ENCODE measurements at places on chromosomes 4 and X.
A peak's percentile ranks its signal among the peaks of the same experiment; 100 is the strongest.

DNA sequence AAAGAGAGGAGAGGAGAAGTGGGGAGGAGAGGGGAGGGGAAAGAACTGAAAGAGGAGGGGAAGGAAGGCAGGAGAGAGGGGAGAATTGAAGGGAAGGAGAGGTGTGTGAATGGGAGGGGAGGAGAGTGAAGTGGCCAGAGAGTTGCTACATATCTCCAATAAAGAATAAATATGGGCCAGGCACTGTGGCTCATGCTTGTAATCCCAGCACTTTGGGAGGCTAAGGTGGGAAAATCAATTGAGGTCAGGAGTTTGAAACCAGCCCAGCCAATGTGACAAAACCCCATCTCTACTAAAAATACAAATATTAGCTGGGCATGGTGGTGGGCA, 482.4 kb downstream of the NAF1 start:
- DNase-seq = no peak

GRCh38 chr4:94408549-94409374, 43.0 kb upstream of the PDLIM5 start:
- DNase-seq = no peak

GRCh38 chrX:69179380-69179911, 14.2 kb upstream of the PJA1 start:
- DNase-seq = no peak

DNA sequence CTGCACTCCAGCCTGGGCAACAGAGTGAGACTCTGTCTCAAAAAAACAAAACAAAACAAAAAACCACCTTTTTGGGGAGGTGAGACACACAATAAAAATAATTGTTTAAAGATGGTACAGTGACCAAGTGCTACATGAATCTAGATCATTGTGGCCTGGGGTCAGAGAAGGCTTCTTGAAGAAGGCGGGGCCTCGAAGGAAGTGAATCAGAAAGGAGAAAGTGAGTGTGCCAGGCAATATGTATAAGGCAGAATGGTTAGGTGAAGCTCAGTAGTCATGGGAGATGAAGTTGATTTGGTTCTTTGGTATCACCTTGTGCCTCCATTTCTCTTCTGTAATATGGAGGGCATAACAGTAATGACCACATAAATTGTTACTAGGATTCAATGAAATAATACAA, 58.9 kb downstream of the DOCK11 start:
- no peak for DNase-seq

DNA sequence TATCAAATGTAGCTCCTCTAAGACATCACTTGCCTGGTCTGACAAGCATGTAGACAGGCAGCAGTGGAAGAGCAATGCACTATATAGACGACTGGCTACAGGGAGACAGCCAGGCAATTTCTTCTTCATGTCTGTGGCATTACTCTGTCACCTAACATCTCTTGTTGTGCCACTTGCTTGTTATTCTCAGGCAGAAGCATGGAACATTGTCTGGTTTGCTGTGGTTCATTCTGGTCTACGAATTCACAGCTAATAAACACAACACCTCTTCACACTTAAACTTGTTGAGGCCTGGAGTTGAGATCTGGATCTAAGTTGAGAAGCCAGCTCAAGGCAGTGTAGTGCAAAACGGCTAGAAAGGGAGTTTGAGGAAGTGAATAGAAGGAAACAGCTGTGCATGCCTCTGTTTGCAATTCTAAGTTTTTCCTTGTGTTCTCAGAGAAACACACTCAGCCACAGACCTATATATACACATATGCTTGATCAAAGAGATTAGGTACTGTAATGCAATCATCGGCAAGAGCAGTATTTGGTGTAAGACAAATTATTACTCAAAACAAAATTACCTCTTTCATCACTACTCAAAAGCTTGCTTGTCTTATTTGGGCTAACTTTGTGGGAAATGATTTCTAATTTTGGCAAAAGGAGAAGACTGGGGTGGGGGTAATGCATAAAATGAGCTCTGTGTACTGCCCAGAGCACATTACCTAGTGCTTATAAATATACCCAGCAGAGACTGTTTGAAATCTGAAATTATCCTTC, 243.8 kb downstream of the PPP3CA start:
- peak; percentile 9 for DNase-seq

DNA sequence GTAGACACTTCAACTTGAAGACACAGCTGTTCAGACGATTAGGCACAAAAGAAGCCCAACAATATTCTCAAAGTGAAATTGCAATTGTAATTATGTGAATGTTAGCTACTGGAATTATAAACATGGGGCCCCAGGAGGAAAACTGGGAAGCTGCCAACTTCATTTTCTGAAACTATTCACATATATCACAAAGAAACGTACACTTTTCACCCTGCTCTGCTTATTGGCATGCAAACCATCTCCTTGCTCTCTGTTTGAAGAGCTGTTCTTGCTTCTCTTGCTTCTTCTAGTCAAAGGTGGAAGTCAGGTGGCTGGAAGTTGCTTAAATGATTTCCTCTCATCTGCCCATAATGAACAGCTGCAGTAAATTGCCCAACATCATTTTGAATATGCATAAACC, 320.1 kb downstream of the CFAP299 start:
- no peak for DNase-seq

DNA sequence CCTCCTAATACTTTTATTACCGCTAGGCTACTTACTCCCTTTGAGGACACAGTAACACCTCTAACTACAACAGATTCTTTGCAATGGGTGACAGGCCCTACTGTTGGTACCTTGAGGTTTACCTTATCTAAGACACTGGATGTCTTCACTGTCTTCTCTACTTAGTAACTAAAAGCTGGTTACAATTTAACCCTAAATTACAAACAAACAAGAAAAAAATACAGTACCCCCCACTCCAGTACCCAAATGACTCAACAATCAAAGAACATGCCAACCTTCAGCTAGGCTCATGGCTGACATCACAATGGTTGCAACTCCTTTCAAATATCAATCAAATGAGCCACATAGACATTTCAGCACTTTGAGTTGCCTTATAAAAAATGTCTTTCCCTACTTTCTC, 198.0 kb downstream of the GUCY2F start:
- no peak for DNase-seq

DNA sequence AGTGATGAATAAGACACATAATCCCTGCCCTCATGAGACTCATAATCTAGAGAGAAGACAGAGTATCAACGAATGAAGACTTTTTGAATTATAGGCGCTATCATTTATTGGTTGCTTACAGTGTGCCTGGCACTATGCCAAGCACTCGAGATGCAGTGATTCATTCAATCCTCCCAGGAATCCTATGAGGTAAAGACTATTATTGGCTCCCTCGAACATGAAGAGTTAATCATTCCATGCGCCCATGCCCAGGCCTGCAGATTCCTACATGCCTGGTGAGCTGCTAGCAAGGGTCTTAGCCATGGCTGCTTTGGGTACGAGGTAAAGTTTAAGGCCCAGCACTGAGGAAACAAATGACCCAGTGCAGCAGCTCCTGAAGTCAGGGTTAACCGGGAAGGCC, 47.0 kb downstream of the TEX13B start:
- no peak for DNase-seq

GRCh38 chr4:7530082-7530481, 95.4 kb upstream of the PSAPL1 start:
- DNase-seq = no peak

- DNase-seq = no peak
Observed at GRCh38 chr4:47530801-47531200, 45.7 kb downstream of the ATP10D start.

DNA sequence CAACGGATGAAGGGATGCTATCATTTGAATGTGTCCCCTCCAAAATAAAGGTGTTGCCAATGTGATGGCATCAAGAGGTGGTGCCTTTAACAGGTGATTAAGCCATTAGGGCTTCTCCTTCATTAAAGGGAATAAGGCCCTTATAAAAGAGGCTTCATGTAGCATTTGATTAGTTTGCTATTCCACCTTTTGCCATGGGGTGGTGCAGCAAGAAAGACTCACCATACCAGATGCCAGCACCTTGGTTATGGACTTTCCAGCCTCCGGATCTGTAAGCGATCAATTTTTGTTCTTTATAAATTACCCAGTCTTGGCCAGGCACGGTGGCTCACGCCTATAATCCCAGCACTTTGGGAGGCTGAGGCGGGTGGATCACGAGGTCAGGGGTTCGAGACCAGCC, 7.9 kb upstream of the SLC25A43 start:
- DNase-seq = no peak
